ENCODE measurements at places on chromosomes 5 and 9.

GRCh38 chr9:5817862-5818261 lies 15.1 kb downstream of the ERMP1 start:
- DNase-seq, result no peak

DNA sequence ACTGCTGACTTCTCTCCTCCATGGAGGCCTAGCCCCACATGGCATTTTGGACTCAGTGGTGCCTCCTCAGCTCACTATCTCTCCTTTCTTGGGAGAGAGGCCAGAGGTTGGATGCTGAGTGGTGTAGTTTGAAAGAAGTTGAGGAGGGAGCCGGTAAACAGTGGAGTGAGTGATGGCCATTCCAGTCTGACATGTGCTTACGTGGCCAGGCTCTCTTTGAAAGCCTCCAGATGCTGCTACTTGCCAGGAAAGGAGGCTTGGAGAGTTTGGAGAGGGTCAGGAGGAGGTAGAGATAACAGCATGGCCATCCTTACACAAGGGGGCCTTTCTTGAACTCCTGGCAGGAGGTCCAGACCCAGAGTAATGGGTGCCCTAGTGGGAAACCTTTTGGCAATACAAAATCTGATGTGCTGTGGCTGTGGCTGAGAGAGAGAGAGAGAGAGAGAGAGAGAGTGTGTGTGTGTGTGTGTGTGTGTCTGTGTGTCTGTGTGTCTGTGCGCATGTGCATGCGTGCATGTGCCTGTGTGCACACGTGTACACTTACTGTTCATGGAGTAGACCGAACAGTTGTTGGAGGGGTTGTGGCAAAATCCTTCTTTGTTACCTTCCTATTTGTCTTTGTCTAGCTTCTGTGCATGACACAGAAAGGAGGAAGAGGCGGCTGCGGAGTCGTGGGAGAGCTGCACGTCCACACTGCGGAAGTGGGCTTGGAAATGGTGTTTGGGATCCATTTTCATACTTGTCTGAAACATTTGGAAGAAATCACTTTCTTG lies 37.8 kb downstream of the RALGPS1 start:
- DNase-seq, result no peak

GRCh38 chr9:35341585-35341984 lies 148.3 kb upstream of the RUSC2 start:
- no peak for DNase-seq

- no peak for DNase-seq
Observed at GRCh38 chr5:90709323-90710155, 150.9 kb downstream of the ADGRV1 start.

- DNase-seq, result no peak
Observed at GRCh38 chr9:20028849-20029231, 240.0 kb upstream of the SLC24A2 start.

GRCh38 chr5:79229357-79230174 lies 6.4 kb upstream of the JMY start:
- DNase-seq, result no peak

DNA sequence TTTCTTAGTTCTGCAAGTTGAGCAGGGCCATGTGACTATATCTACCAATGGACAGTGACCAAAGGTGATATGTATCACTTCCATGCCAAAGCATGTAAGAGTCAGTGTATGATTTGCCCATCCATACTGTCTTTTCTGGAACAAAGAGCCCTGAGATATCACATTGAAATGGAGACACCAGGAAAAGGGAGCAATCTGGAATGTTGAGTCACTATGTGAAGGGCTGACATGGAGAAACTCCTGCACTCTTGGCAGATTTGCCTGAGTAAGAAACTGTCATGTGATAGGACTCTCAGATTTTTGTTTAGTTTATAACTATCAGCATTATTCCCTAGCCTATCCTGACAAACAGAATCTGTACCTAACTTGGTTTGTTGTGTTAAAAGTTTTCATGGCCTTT lies 29.8 kb upstream of the TMEM161B start:
- no peak for DNase-seq

GRCh38 chr5:124153588-124153987 lies 592.9 kb downstream of the ZNF608 start:
- DNase-seq, result no peak

- DNase-seq, result no peak
Observed at GRCh38 chr5:132264546-132265335, 7.2 kb downstream of the PDLIM4 start.

GRCh38 chr9:89522261-89522958 lies 24.5 kb upstream of the SEMA4D start:
- DNase-seq, result no peak

- DNase-seq, result no peak
Observed at GRCh38 chr5:111931655-111932054, 174.7 kb upstream of the NREP start.

DNA sequence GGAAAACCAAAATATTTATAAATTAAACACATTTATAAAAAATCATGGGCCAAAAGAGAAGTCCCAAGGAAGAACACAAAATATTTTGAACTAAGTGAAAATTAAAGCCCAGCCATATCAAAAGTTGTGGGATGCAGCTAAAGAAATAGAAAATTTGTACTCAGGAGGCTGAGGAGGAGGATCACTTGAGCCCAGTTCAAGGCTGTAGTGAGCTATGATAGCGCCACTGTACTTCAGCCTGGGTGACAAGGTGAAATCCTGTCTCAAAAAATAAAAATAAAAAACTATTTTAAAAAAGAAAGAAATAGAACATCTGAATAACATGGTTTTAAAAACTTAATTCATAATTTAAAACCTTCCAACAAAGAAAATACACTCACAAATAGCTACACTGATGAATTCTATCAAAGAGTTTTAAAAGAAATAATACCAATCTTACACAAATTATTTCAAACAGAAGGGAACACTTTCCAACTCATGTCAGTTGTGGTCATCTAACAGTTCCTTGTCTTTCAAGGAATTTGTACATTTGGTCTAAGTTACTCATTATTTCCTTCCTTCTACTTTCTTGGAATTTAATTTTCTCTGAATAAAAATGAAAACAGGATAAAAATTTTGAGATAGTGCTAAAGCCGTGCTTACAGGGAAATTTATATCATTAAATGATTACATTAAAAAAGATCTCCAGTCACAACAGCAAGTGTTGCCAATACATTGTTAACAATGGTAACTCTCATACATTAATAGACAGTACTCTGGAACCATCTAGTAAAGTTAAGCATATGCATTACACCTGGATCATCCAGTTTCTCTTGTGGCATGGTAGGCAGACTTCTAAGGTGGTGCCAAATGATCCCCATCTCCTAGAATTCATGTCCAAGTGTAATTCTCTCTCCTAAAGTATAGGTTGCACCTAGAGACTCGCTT lies 17.8 kb downstream of the PTBP3 start:
- DNase-seq, result no peak

- no peak for DNase-seq
Observed at GRCh38 chr9:133035669-133036068, 4.9 kb downstream of the GTF3C5 start.

DNA sequence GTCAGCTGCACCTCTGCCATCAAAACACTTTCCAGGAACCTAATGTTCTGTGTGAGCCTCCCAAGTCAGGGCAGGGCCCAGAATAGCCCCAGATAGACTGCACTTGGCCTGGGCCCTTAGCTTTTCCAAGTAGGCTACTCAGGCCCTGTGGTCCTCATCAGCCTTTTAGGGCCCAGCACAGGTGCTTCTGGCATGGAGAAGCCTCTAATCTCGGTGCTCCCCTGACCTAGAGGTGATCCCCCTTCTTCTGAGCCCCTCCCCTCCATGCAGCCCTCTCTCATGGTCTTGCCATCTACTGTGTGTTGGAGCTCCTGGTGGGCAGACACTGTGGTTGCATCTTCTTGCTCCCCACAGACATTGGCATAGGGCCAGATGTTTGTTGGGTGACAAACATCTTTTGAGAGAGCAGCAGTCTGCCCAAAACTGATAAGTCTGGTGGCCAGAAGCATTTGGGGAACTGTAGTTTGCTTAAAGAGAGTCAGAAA lies 28.1 kb downstream of the FRMPD1 start:
- no peak for DNase-seq

GRCh38 chr9:72539824-72540347 lies 18.5 kb downstream of the TMC1 start:
- no peak for DNase-seq

DNA sequence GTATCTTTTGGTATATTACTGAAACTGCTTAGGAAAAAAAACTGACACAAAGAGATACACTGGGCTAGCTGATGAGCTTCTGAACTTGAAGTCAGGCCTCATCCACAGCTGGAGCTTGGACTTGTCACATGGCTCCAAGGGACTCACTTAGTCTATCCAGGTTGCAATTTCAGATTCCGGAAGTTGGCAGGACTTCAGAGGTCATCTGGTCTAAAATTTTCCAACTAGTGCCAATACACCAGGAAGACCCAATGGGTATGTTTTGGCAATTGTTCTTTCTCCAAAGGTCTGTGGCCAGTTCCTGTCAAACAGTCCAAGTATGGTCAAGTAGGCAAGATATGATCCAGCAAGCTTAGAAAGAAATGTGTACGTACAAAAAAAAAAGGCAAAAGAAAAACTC lies 36.7 kb downstream of the MRPS27 start:
- DNase-seq, result no peak

GRCh38 chr9:91837981-91838731 lies 111.9 kb downstream of the ROR2 start:
- no peak for DNase-seq
